Placental pericyte (primary cell): ENCODE measurements at places on chromosomes 4 and X. TPM values are rescaled to one million over a fixed set of nuclear protein-coding genes. Genes with fewer than 3 reads are reported as not detected.

PHKA1 gene
- total RNA-seq, result 2.8 and 9.3 TPM in 2 replicates

ACOX3 gene
- total RNA-seq, result 17.9 and 29.3 TPM in 2 replicates

MOB1B gene
- 7.2 and 16.6 TPM in 2 replicates for total RNA-seq

F11 gene
- not detected in 2 replicates for total RNA-seq

HERC6 gene
- total RNA-seq, result 7.9 and 12.2 TPM in 2 replicates
